ENCODE measurements at places on chromosomes 1 and 21.

DNA sequence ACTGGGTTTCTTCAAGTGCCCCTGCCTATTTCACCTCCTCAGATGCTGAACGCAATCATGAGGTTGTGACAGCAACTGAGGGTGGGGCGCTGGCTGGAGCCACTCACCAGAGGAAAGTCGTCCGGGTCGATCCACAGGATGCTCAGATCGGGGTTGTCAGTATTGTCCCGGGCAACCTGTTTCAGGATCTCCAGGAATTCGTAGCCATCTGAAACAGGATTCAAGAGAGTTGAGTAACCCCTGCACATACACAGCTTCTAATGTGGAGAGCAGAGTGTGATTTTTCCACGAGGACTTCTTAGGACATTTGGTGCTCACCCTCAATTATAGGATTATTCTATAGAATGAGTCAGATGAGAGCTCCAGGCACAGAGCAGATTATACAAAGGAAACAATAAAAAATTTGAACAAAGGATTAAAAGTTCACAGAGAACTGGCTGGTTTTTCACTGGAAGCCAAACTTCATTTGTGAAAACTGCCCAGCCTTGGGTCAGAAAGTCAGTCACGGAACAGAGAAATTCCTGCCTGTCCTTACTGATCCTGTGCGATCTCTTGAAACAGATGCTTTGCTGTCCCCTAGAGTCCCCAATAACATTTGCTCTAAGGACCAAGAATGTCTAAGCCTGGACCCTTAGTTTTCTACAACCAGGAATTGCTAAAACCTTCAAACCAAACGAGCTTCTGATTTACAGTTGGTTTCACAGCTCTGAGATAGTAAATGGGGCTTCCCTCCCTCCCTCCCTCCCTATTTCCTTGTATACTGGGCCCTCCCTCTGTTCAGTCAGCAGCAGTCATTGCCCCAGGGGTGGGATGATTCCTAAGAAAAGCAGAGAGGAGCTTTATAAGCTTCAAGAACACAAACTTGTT is 63.2 kb downstream of the CASQ2 start:
- no peak for DNase-seq

DNA sequence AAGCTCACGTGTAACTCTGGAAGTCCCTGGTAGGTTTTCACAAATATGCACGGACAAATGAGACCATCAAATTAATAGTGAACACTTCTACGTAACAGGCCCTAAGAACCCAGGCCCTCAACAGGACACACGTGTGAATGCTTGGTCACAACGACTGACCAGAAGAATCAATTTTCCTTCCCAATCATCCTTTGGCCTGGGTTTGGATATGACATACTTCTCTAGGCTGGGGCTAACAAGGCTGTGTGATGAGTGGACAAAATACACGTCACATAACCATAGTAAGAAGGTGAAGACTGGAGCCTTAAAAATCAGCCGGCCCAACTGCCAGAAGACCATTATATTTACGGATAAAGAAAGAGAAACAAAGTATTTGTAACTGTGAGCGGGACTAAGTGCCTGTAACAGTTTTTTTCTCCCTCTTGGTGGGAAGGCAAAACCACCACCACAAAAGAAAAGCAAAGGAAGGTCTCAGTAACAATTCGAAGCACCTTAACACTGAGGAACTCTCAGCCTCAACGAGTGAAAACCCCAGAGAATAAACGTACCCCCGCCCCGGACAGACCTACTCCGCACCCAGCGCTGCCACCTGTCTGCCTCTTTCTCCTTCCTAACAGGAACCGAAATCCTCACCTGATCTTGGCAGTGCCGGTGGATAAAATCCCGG is 450 bp downstream of the SDE2 start:
- no peak for DNase-seq

DNA sequence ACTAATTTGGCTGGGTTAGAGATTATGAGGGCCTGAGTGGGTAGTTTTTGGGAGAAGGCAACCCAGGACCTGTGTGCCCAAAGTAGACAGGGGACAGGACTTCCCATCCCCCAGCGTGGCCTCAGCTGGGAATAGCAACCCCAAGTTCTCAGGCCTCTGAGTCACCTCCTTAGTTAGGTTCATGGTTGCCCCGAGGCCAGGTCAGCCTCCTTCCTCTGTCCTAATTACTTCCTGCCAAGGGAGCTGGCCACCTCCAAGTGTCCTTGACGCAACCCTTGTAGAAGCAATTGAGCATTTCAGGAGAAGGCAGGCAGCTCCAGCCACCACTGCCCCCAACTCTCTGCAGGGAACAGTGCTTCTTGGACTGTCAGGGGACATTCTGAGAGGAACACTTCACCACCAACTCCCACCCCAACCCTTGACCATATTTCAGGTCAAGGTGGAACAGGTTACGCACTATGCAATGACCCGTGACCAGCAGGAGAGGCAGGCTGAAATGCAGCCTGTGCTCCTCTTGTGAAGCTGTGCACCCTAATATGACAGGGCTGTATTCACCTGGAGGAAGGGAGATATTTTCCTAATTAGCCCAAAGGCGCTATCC is 5.1 kb upstream of the NT5C1A start:
- no peak for DNase-seq

- DNase-seq, result no peak
Measured at GRCh38 chr1:22880174-22880601, 92.5 kb downstream of the LACTBL1 start.

GRCh38 chr1:203871114-203871880 is 9.9 kb downstream of the SNRPE start:
- peak; percentile 87 for DNase-seq

GRCh38 chr1:32104127-32104526 is 3.7 kb upstream of the KPNA6 start:
- DNase-seq, result no peak

DNA sequence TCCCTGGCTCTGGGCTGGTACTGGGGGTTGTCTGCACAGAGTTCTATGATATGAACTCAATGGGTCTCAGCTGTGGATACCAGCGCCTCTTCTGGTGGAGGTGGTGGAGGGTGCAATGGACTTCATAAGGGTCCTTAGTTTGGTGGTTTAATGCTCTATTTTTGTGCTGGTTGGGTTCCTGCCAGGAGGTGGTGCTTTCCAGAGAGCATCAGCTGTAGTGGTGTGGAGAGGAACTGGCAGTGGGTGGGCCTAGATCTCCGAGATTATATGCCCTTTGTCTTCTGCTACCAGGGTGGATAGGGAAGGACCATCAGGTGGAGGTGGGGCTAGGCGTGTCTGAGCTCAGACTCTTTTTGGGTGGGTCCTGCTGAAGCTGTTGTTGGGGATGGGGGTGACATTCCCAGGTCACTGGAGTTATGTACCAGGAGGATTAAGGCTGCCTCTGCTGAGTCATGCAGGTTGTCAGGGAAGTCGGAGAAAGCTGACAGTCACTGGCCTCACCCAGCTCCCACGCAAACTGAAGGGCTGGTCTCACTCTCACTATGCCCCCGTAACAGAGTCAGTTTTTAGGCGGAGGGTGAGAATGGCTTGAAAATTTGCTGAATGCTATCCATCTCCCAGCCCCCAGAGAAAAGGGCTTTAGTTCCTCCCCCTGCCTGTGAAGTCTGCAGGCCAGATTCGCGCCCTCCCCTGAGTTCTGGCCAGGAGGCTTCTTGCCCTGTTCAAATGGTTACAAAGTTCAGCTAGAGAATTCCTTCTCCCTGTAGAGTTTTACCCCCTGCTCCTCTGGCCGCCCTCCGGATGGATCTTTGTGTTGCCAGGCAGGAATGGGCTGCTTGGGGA is 902.9 kb downstream of the LTN1 start:
- no peak for DNase-seq

- DNase-seq, result no peak
Measured at GRCh38 chr1:165056914-165057313, 299.6 kb downstream of the LMX1A start.

DNA sequence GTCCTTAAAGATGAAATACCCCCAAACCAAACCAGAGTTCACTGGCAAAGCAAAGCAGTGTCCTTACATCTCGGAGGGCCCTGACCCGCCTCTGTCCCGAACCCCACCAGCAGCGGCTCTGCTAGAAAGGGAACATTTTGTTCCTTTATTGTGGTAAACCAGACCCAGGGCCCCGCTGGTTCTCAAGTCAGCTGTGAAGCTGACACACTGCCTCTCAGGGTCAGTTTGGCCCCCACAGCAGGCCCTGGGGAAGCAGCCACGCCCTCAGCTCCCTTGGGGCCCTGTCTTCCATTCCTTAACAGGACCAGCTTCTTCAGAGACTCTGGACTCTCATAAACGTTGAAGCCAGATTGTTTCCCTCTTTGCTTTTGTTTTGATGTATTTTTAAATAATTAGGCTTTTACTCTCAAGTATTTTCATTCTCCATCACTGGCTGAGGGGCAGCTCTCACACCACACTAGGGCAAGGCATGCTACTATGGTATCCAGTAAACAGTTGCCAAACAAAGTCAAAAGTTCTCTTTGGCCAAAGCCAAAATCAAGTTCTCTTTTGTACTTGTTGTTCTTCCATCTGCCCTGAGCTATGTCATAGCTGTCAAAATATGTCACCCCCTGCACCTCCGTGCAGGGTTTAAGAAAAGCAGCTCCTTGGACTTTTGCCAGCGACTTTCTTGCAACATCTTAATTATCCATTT is 61.1 kb upstream of the ANGPTL1 start:
- DNase-seq, result no peak

DNA sequence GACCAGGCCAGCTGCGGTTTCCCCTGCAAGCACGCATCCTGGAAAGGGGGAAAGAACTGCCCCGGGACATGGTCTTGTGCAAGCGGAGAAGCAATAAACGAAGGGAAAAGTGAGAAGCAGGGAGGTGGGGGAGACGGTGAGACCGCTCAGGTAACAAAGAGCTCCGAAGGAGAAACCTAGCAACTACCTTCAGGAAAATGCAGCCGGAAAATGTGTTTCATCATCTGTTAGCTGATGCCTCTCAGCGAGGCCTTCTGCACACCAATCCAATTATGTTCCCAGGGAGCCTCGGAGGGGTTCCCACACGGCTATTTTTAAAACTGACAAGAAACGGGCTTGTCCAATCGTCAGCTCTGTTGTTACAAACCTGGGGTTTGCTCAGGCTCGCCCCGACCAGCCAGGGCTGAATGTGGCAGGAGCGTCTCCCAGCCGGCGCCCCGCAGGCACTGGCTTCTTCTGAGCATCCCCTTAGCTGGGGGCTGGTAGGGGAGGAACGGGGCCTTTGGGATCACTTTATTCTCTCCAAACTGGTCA is 3.4 kb downstream of the RIPK4 start:
- DNase-seq, result no peak

DNA sequence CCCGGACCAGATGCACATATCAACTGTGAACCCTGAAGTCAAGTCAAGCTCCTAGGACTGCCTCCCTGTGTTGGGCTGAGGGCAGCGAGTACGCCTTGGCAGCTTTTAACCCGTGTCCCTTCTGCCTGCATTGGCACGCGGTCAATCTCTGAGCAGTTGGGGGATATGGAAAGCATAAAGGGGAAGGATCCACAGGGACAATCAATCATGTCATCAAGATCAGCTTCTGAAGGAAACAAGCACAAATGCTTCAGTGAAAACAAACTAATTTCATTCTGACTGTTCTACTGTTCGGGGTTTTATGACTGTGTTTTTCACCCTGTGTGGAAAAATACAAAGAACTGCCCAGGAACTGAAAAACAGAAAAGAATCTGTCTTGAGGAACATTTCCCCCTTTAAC is 106.2 kb downstream of the RUNX1 start:
- no peak for DNase-seq

GRCh38 chr1:154548028-154548427 is 10.4 kb downstream of the UBE2Q1 start:
- DNase-seq, result no peak

DNA sequence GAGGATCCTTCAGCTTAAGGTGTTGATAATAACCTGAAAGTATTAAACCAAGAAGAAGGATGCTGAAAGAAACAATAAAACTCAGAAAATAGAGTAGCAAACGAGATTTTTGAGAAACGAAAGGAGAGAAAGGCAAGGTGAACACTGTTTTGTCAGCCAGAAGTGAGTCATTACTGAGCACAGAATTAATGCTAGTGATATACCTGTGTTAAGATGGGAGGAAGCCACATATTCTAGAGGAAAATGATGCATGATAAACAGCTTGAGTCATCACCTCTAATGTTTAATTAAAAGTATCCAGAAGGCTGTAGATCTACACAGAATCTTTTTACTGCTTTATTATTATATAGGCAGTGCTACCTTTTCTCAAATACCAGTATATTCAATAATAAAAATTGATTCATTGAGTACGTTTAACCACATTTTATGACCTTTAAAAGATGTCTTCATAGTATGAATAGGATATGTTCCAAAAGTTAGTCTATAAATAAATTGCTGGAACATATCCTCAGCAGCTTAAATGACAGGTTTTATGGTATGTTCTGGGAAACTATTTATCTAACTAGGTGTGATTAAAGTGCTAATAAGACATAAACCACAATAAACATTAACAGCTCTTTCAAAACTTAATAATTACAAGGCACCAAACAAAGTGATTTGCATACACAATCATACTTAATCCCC is 10.3 kb downstream of the SH3GLB1 start:
- no peak for DNase-seq

DNA sequence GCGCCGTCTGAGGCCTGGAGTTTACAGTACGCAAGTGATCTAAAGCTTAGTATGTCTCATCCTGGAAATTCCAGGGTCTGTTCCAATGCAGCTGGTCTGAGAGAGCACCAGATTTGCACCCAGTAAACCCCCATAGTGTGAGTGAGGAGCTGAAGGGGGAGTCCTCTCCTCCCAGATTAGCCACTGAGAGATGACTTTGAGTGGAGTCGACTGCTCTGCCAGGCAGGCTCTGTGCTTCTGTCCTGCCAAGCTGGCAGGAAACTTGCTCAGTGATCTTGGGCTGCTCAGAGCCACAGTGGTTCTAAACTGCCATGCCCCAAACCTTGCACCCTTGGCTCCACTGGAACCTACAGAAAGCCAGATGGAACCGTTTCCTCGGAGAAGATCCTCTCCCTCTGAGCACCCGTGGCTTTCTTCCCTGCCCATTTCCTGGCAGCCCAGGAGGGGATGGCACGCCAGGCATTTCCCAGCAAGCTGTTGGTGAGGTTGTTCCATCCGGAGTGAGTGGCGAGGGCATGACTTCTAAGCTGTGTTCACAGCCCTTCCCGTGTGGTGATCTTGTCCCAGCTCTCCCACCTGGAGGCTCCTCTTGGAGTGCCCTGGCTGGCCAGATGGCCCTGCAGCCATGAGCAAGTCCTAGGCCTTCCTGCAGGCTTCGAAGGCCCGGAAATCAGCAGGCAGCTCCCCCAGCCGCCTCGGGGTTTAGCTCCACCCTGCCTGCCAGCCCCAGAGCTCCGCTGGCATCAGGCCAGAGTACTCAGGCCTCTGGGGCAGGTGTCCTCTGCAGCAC is 125.9 kb upstream of the VAMP3 start:
- no peak for DNase-seq

GRCh38 chr1:158506369-158506987 is 34.5 kb downstream of the OR10R2 start:
- DNase-seq, result no peak
